Nucleus accumbens (tissue), 56 donors: ENCODE measurements at places on chromosomes 4 and X.

GRCh38 chr4:78684325-78685079 is 91.6 kb upstream of the BMP2K start:
- no peak for DNase-seq

GRCh38 chr4:172141025-172141424 is 327.8 kb downstream of the GALNTL6 start:
- DNase-seq: no peak

GRCh38 chr4:182067828-182068227 is 175.4 kb upstream of the TENM3 start:
- no peak for DNase-seq

DNA sequence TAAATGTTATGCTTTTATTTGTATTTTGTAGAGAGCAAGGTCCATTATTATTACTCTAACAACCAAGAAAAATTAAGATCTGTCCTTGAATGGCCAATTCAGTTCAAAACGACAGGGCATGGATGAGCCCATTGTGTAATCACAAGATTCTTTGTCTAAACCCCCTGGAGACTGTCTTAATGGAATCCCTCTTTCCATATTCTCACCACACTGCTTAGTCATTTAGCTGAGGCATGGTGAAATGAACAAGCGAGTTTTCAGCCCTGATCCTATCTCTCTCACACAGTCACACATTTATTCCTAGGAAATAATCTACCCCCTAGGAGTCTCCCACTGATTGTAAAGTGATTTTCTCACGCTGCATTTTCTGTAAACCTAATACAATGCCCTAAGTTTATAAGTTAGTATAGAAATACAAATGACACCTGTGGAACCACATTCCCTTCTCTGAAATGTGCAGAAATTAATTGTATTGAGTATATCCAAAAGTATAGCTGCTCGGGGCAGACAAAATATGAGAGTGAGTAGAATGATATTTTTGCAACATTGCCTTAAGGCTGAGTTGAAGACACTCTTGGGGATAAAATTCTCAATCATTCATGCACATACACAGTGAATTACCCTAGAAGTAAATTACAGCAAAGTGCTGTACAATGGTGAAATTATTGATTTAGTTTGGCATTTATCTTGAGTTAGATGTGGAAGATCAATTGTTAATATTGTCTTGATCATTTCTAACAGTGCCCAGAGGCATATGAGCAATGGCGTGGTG is 119.7 kb upstream of the PCDH7 start:
- DNase-seq: no peak

GRCh38 chr4:10611673-10612072 is 72.9 kb downstream of the CLNK start:
- DNase-seq: no peak
